ENCODE measurements at places on chromosomes 4 and X.

GRCh38 chrX:132444936-132445335 is 43.9 kb downstream of the MBNL3 start:
- no peak for DNase-seq

- no peak for DNase-seq
These were observed 2183.2 kb upstream of the AGA start for GRCh38 chr4:179625406-179625805.

DNA sequence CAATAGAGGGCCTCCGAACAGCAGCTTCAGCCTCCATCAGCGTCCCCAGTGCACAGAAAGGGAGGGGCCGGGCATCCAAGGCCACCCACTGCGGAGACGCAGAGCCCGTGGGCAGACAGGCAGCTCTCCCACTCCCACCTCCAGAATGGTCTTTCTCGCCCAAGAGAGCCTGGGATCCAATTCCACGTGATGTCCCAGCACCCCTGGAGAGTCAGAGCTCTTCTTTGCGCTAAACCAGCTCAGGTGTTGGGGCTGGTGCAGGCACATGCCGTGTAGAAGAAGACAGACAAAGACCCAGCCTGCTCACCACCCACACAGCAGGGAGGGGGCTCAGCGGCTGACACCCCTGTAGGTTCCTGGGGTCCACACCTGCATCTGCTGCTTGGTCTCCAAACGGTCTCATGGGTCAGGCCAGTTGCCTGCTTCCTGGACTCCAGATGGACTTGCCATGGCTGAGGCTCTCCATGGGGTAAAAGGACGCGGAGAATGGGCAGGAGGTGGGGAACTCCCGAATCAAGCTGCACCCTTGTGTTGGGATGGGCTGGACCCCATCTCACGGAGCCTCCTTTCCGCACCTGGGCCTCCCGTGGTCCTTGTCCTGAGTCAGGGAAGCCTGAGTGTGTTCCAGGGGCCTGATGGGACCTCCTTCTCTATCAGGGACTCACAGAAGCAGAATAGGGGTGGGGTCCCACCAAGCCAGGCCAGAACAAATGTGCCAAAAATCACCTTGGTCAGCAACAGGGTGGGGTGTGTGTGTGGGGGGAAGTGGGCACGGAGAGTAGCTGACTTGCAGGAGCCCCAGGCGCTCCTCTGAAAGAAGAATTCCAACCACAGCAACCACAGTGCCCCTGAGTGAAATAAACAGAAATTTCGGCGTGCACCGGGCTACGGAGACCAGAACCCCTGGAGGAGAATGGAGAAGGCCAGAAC is 11.6 kb upstream of the ASMTL start:
- DNase-seq: no peak

GRCh38 chr4:142866685-142867084 is 20.6 kb upstream of the INPP4B start:
- no peak for DNase-seq

DNA sequence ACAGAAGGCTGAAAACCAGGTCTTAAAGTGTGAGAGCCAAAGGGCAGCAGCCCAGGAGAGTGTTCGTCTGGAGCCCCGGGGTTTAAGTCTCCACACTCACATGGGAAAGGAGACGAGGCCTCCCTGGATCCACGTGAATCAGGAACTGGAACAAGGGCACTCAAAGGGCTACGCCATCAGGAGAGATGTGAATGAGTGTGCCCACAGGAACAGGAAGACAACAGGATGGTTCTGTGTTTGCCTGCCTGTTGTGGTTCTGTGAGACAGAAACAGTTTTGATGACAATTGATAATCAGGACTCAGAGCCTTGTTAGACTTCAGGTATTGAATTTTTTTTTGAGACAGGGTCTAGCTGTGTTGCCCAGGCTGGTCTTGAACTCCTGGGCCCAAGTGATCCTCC is 4.9 kb upstream of the CTBP1 start:
- no peak for DNase-seq

DNA sequence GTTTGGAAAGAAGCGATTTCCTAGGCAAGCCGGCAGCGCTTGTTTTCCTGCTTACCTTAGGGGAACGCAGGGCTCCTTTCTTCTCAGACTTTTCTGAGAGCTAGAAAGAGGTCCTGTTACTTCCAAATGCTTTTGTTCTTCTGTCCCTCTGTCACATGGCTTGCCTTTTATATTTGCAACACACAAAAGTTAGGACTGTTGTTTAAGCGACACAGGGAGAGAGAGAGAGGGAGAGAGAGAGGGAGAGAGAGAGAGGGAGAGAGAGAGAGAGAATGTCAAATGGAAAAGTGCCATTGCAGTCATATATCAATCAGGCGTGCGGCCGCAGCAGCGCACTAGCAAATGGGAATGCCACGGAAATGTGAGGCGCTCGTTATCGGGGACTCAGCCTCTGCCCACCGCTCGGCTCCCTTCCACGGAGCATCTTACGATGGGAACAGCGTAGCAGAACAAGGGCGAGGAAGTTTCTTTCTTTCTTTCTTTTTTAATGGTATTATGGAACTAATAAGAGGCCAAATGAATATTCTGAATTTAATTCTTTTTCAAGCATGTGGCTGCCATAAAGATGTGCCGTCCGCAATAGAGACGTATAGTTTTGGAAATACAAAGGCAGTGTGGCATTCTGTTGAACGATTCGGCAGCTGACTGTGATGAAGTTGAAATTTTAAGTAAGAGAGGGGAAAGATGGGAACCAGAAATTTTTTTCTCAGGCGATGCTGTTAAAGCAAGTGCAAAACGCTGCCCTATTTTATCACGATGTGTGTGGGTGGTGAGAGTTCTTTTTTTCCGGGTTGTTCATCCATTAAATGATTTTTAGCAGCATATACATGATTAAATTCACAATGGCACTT is at the start of gene NDP:
Gene NDP (minus strand): TSS at position 142 of the 851 bp plus-strand sequence. CDS start 14,745 bp downstream, outside the sequence.
- no peak for DNase-seq

DNA sequence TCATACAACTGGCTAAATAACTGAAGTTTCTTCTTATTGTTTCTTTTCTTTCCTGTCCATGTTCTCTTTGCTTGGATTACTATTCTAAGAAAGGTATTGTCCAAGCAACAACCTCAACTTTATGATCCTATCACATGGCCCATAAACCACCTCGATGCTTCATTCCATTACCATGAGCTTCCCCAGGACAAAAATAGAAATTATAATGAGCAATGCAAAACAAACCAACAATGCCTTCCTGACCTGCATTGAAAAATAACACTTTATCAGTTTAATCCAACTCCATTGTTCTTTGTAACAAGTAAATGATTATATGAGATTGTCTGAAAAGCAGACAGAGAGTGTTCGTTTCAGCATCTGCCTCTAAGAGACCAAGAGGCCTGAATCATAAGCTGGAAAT is 148.8 kb downstream of the HS6ST2 start:
- DNase-seq: no peak

DNA sequence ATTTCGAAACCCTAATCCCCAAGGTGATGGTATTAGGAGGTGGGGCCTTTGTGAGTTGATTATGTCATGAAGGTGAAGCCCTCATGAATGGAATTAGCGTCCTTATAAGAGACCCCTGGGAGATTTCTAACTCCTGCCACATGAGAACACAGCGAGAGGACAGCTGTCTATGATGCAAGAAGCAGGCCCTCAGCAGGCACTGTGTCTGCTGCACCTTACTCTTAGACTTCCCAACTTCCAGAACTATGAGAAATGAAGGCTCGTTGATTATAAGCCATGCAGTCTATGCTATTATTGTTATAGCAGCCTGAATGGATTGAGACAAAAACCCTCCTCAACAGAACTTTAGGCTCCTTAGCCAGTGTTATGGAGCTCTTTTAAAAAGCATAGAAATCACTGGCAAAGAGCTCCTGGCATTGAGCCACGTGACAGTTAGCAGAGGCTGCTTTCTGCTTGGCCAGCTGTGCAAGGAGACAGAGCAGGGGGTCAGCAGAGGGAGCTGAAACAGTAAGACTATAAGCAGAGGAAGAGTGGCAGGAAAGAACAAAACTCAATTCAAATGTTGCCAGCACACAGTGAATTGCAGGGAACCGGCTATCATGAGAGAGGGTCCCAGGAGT is 219.2 kb upstream of the FAT1 start:
- DNase-seq: peak; percentile 75

DNA sequence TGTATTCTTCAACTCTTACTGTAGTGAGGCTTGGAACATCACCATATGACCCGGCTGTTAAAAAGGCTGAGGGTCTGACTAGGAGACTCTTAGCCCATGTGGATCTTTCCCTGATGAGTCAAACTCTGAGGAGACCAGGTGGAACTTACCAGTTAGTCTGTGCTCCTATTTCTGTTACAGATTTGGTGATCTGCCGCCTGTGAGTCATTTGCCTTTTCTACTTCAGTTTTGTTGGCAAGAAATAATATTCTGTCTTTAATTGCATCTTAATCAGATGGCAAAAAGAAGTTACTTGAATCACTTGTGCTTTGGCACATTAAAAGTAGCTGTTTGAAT is 48.4 kb downstream of the MTM1 start:
- DNase-seq: no peak

DNA sequence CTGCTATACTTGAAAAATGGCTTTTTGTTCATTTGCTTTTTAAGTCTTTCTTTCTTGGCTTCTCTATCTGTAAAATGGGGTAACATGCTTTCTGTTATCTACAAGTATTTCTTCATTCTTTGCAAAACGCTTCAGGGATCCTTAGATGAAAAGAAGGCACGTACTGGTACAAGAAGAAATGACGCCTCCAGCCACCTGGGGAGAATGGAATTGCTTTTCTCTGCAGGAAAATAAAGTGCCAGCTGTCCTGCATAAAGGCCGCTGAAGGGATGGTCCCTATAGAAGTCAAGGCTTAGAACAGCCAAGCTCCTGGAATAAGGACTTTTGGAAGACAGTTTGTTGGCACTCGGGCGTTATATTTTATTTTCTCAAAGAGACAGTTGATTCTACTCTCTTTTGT is 210.8 kb upstream of the RASGEF1B start:
- DNase-seq: no peak

DNA sequence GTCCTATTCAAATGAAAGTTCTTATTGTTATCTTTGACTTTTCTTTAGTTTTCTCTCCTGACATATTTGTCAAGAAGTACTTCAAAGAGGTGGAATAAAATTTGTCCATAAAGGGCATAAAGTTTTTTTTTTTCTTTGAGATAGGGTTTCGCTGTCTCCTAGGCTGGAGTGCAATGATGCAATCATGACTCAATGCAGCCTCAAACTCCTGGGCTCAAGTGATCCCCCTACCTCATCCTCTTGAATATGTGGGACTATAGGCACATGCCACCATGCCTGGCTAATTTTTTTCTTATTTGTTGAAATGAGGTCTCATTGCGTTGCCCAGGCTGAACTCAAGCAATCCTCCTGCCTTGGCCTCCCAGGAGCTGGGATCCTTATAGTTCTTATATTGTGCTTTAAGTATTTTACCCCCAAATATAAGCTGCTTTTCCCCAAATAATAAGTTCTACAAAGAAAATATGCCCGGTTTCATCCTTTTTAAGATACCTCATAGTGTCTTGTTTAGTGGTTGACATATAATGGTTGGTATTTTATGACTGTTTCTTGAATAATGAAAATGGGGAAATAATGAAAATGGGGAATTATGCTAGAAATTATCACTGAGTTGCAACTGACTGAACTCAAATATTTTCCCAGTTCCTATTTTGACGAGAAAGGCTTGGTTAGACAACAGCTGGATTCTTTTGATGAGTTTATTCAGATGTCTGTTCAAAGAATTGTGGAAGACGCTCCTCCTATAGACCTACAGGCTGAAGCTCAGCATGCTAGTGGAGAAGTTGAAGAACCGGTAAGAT is 11.6 kb downstream of the POLR2B start:
- no peak for DNase-seq

DNA sequence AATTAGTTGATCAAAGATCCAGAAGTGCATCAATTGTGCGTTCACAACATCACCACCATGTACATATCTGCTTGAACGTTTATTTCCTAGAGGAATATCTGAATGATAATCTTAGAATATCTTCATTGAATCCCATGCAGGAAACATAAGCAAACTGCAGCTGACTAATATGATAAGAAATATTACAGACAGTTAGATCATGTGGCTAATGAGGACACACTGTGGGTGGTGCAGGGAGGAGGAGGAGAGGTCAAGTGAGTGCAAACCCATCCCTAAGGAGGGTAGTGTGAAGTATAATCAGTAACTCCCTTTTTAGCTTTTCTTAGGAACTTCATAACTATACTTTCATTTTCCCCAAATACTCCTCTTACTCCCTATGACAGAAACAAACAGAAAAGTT is 58.3 kb upstream of the HPGD start:
- DNase-seq: no peak

GRCh38 chrX:132127743-132128142 is at the start of gene FRMD7:
TSS of gene FRMD7 (minus strand) at chrX:132128020. CDS start at chrX:132127844, 176 bp downstream.
- no peak for DNase-seq

Measured in thyroid gland (tissue), 4 donors.